ENCODE measurements at places on chromosomes 13 and 19.
A peak's percentile ranks its signal among the peaks of the same experiment; 100 is the strongest.

DNA sequence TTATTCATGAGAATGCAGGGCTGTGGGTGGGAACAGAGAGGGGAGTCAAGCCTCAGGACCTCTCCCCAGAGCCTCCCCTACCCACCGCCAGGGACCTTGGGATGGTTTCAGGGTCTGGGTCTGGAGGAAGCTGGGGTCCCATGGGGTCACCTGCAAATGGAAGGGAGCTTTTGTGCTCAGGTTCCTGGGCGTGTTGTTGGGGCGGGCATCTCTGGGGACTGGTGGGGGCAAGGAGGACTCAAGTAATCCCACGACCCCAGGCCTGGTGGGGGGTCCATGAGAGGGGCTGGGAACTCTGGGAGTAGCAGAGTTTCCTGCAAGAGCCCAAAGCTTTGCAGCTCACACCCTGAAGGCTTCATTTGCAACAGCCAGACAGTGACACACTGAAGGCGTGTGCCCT lies 60.2 kb downstream of the UNC13A start:
- DNase-seq = no peak

DNA sequence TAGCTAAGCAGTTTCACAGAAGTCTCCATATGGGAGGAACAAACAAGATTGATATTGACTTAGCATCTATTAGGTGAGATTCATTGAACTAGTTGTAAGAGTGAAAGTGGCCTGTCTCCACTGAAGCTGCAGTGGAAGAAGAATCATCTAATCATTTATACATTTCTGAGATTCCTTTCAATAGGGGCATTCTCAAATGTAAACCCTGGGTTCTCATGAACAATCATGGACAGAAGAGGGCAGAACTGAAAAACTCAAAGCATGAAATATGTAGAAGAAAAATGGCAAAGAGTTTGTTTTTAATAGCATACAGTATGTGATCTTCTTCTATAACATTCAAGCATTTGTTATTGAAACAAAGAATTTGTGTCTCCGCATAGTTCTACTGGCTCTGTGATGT lies 17.6 kb upstream of the POSTN start:
- no peak for DNase-seq

DNA sequence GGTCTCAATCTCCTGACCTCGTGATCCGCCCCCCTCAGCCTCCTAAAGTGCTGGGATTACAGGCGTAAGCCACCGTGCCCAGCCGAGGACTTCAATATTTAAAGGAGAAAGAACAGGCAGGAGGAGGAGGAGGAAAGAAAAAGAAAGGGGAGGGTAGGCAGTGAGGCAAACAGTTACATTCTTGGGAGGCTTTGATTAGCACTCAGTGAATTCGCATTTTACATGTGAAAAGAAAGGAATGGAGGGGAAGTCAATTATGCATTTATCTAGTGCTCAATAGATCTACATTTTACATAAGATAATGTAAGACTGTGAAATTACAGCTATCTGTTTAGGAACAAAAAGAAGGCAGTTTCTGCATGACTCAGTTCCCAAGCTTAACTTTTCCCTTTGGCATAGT lies 30.9 kb upstream of the CXCL17 start:
- no peak for DNase-seq

GRCh38 chr13:28494778-28495537 lies at the start of gene FLT1:
Gene FLT1, minus strand, starts transcription at chr13:28495128. Its CDS starts 285 bp downstream, at chr13:28494843.
- DNase-seq = peak; percentile 67

DNA sequence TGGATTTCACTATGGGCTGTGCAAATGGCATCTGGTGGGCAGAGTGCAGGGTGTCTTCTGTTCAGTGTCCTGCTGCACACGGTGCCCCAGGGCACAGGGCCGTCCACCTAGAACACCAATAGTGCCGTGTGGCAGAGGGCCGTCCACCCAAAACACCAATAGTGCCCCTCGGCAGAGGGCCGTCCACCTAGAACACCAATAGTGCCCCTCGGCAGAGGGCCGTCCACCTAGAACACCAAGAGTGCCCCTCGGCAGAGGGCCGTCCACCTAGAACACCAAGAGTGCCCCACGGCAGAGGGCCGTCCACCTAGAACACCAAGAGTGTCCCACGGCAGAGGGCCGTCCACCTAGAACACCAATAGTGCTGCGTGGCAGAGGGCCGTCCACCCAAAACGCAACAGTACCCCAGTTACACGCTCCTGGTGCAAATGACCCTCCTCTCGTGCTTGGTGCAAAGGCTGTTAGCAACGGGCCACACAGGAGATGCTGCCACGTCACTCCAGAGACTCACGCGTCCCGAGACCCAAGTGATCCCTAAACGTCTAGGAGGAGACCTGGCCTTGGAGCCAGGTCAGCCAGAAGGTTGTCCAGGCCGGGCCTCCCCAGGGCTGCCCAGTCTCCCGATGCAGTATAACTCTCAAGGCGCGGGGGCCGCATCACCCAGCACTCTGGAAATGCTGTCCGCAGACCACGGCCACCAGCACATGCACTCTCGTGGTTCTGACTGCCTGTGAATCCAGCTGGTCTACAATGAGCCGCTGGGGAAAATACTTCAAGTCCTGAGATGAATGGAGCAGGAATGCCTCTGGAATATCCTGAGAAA lies 51.5 kb downstream of the RASA3 start:
- DNase-seq = no peak

Measured in kidney (tissue), 22 donors.